Stimulated activated CD8-positive, alpha-beta memory T cell treated with anti-CD3 and anti-CD28 coated beads, Interleukin-2, amount 100 ng/mL, for 48 hours (primary cell): ENCODE measurements at places on chromosomes 12 and 14.

- DNase-seq, result no peak
These were observed 43.1 kb downstream of the LTBP2 start for GRCh38 chr14:74568911-74569310.

- no peak for DNase-seq
These were observed 22.7 kb upstream of the PNMA1 start for GRCh38 chr14:73736842-73737241.

GRCh38 chr14:61662437-61663311 is 32.6 kb upstream of the HIF1A start:
- peak; percentile 25 for DNase-seq

- DNase-seq, result no peak
These were observed 7.2 kb downstream of the WNK1 start for GRCh38 chr12:759628-760027.

DNA sequence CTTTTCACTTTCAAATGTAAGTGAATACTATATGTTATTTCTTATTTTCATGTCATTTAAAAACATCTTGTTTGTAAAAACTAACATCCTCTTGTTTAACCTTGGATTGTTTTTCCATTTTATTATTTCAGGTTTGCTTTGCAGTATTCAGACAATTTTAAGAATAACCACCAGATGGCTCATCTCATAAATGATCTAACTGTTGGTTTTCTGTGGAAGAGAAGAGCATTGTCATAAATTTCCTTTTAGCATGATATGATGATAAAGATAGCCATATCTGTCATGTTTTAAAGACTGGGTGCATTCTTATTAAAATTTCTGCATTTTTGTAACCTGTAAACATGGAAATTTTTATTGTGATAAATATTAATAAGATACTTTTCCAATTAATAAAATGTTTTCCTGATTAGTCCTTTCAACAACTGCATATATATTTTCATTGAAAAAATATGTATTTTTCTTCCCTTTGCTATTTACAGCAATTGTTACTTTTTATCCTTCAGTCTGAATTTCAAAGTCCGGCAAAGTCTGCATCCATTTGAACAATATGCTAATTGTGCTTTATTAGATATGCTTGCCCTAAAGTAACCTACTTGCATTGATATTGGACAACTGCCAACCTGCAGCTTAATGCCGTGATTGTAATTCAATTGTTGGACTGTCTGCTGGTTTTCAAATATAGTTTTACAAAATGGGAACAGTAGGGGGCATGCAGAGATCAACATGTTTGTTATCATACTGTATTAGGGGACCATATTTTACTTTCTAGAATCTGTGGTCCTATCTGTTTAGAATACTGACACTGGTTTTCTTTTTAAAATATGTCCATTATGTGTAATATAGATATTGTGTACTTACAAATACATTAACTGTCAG is 163.4 kb downstream of the GARIN6 start:
- no peak for DNase-seq

DNA sequence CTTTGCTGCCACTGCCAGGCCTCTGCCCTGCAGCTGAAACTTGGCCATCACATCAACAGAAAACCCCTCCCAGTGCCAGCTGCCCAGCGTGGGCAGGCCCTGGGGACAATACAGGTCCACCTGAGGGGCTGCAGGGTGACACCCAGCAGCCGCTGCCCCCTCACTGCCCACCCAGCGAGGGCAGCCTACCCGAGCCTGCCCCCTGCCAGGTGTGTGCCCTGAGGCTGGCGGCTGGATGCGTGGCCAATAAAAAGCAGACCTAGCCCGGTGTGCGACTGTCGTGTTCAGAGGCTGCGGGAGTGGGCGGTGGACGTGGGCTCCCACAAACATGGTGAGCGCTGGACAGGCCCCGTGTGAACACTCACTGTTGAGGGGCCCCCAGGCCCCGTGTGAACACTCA is 4.7 kb upstream of the ADSS1 start:
- no peak for DNase-seq

DNA sequence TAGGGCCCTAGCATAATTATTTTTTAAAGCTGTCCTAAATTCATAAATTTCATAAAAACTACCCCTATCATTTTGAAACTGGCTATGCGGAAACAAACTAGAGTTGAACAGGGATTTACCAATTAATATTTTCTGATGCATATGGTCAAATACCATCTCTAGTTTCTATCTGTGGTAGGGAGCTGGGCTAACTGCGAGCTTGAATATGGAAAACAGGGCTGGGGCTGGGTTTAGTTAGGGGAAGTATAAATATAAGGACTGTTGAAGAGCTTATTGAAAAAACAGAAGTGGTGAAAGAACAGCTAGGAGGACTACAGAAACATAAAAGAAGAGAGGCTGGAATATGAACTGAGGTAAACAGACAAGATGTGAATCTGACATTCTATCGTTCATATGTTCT is 91.8 kb downstream of the SLC38A1 start:
- DNase-seq, result no peak

DNA sequence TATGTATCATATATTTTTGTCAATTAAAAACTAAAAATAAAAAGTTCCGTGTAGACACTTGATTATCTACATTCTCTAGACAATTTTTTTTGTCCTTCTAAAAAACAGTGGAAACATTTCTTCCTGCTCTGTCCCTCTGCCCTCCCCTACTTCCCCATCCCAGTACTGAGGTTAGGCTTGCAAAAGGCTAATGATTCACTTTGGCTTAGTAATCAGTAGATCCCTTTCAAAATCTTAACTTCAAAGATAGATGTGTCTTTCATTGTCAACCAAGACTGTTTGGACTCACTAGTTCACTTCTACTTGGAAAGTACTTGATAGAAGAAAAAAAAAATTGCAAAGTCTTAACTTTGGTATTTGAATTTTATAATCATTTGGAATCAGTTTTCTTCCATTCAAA is 3.8 kb downstream of the SETD3 start:
- DNase-seq, result no peak

- DNase-seq, result no peak
These were observed 203.1 kb downstream of the AEBP2 start for GRCh38 chr12:19642345-19642744.

DNA sequence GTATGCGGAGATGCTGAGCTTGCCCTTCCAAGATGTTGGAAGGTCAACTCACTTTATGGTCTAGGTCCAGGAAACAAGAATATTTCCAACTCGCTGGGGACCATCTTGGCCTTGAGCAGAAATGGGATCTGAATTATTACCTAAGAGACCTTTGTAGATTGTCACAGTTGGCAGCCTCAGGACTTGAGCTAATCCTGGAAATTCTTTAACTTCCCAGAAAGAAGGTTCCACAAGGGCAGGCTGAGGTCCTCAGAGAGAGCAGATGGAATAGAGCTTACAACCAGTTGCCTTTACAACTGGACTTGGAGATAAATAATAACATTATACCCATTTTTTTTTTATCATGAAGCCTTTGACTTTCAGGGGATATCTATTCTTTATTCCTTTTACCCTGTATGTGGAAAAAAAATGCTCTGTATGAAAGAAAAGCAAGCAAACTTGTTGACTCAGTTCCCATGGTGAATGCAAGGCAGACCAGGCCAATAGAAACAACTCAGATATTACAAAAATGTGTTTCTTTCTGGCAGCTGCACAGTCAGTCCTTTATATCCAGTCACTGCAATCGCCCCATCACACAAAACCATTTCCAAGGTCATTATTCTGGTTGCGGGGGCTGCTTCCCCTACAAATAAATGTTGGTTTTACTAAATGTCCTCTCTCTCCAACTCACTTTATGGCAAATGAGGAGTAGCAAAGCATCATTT is 401.4 kb downstream of the ZFP36L1 start:
- no peak for DNase-seq

GRCh38 chr12:119301379-119301778 is 33.1 kb upstream of the CCDC60 start:
- no peak for DNase-seq

- peak; percentile 71 for DNase-seq
These were observed 1.6 kb upstream of the DGKA start for GRCh38 chr12:55929306-55929791.

DNA sequence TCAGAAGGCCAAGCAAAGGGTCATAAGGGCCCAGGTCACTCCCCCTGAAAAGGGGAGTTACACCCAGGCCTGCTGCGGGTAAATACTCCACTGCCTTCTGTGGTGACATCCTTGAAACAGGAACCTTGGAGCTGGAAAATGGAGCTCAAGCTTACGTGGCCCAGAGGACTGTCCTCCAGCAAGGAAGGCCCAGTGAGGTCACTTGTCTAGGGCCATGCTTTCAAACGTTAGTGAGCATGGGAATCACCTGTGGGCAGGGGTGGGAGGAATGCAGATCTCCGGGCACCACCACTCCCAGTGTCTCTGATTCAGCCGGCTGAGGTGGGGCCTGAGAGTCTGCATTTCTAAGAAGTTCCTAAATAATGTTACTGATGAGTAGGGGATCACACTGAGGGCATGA is 140.5 kb upstream of the CCND2 start:
- no peak for DNase-seq

- no peak for DNase-seq
These were observed 679.5 kb downstream of the C12orf50 start for GRCh38 chr12:87349681-87350080.

DNA sequence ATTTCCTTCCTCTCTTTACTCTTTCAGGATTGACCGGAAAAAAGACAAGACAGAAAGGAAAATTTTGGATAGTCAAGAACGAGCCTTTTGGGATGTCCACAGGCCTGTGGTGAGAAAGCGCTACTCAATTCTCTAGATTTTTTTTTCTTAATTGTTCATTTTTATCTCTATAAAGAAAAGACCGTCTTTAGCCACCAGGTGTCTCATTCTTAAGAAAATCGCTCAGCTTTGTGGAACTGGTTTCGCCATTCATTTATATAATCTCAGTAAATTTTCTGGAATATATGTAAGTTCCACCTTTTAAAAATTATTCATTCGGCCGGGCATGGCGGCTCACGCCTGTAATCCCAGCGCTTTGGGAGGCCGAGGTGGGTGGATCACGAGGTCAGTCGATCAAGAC is 421.1 kb downstream of the DPF3 start:
- DNase-seq, result no peak

DNA sequence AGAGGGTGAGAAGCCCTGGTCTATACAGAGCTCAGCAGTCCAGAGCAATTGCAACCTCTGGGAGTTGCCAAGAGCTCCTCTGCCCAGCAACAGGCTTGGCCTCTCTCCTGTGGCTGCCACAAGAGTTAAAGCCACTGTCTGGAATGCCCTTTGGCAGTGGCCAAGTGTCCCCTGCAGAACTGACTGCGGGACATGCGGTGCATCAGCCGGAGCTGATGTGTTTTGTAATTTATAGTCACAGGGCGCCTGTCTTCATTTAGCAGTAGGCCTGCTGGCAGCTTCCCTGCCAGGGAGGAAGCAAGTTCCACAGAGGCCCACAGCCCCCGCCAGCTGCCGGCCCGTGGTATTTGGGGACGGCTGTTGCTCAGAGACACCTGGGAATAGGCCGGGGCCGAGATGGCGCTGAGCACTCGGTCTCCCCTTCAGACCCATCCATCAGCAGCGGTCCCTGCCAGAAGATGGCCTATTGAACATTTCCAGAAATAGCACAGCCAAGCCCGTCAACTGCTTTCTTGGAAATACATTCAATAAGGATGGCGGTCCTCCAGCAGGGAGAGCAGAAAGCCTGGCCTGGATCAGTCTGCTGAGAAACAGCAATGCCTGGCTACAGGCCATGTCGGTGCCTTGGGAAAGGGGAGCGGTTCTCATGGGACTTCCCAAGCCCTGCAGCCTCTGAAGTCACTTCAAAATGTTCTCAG is 217.4 kb downstream of the CRADD start:
- DNase-seq, result no peak
